K562 (cell line): ENCODE measurements at places on chromosomes 2 and 18.

DNA sequence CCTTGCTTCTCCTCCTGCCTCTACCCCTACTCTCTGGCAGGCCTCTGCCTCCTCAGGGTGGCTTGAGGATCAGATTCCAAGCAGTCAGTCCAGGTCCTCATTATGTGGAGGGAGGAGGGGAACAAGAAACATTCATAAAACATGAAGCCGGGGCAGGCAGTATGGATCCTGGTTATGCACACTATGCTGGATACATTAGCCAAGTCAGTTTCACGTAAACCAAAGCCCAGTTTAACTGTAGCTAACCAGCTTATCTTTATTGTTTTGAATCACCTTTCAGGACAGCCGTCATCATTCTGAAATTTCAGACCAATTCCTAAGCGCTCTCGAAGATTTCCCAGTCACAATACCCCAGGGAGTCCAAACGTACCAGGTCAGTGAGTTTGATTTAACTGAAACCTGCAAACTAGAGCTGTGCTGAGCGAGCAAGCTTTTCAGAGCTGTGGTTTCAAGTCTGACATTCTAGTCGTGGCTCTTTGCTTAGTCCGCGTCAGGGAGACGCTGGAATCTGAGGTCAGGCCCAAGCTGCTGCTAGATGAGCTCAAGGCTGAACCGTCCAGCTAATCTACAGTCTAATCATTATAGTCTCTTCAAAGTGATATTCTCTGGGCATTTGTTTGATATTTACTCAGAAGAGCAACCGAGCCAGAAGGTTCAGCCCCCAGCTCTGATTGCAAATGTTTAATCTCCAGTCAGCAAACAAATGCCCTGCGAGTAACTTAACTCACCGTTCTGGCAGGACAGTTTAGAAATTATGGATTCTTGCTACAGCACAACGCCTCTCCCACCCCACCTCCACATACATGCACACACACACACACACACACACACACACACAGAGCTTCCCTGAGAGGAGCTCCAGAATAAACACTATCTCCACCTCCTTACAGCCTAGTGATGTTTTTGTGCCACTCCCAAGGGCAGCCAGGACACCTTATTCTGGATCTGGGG is 63.8 kb upstream of the BZW1 start:
- no peak for DNase-seq
- H3K4me1 ChIP-seq = peaks cover 5% of the 10 kb centered on the region; the same call in 1 of the 3 replicates

DNA sequence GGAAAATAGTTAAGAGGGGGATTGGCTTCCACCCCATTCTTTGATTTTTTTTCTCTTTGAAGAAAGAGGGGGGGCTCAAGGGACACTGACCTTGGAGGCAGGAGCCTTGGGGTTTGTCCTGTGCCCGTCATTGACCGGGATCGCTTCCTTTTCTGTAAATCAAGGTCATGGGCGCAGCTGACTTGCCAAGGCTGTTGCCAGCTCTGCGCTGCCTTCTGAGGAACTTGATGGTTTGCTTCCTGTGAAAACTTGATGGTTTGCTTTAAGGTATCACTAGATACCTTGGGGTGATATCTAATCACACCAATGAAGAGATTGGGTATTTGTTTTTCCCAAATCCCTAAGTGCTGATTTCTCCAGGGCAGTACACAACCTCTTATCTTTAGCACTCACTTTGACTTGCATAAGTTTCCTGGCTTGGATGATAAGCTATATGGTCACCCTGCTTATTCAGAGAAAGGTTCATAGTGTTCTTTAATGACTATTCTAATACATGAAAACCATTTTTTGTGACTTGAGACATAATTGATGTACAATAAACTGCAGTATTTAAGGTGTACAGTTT is 56.0 kb downstream of the DGKD start:
- peaks cover 3% of the 10 kb centered on the region; the same call in 1 of the 3 replicates for H3K36me3 ChIP-seq
- H3K27me3 ChIP-seq = no peaks in the 10 kb centered on the region
- no peak for DNase-seq
- H3K4me1 ChIP-seq = peaks cover 7% of the 10 kb centered on the region; the same call in 1 of the 2 replicates
- no peak overlapping the region for H3K27ac ChIP-seq
- no peak overlapping the region for H3K4me3 ChIP-seq

DNA sequence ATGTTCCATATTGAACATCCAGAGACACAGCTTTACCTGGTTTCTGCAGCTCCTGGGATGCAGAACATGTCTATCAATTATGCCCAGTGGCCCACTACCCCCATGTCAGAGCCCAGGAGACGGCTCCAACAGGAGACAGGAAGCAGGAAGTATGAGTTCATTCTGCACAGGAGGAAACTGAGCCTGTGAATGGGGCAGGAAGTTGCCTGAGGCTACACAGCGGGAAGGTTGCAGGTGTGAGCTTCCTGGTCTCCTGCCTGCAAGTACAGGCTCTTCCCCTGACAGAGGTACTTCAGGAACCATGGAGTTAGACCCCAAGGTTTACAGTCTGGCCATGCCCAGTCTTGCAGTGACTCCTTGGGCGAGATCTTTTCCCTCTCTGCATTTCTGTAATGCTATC is 2.8 kb upstream of the BOK start:
- no peak overlapping the region for H3K4me3 ChIP-seq
- H3K27ac ChIP-seq = no peak overlapping the region
- no peaks in the 10 kb centered on the region for H3K36me3 ChIP-seq

DNA sequence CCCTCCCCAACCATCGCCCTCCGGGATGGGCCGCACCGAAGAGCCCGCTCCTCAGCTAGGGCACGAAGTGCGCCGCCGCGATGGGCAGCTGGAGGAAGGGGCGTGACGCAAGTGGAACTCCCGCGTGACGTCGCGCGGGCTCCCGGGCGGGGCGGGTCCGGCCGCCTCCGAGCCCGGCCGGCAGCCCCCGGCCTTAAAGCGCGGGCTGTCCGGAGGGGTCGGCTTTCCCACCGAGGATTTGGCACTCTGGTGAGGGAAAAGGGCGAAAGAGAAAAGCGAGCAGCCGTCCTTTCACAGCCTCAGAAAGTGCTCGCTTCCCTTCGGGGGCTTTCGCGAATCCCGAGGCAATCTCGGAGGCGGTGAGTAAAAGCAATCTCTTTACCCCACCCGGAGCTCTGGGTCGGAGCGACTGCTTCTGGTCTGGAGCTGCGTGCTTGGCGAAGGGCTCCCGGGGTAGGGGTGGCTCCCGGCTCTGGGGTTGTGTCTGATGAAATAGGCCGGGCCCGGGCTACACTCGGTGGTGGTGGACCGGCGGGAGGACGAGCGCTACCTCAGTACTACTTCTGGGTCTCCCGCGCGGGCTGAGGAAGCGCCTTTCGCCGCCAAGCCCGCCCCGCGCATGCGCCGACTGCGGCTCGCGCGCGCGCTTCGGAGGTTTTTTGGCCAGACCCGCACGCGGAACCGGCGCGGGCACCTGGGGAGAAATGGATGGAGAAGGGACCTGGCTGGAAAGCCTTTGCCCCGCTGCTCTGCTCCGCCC is at the start of gene RBBP8:
Gene RBBP8, plus strand, starts transcription at position 123 of the 760 bp plus-strand sequence. CDS start 3,524 bp downstream, outside the sequence.
- H3K36me3 ChIP-seq = peaks cover 20% of the 10 kb centered on the region
- H3K4me1 ChIP-seq = peaks cover 5% of the 10 kb centered on the region; the same call in 2 of the 3 replicates
- H3K27ac ChIP-seq = peak within 1 kb of the TSS; percentile 86
- no peaks in the 10 kb centered on the region for H3K27me3 ChIP-seq

DNA sequence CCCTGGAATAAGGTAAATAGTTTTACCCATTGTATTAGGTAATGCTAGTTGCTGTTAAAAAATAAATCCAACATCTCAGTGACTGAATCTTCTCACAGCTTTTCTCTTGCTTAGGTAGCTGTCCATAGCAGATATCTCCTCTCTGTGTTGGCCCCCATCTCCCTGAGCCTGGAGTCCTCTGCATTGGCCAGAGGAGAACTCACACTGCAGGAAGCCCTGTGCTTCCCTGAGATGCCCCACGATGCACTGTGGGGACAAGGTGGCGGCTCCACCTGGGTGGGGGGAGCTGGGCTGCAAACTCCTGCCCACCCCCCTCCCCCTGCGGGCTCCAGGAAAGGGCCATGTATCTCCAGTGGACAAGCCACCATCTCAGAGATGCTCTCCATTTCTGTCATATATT is 80.4 kb upstream of the SALL3 start:
- no peak overlapping the region for H3K27ac ChIP-seq
- no peaks in the 10 kb centered on the region for H3K36me3 ChIP-seq
- no peak overlapping the region for H3K4me3 ChIP-seq
- H3K4me1 ChIP-seq = no peaks in the 10 kb centered on the region

- H3K27me3 ChIP-seq = no peaks in the 10 kb centered on the region; the same call in 2 of the 3 replicates
- H3K4me1 ChIP-seq = no peaks in the 10 kb centered on the region
- H3K27ac ChIP-seq = no peak overlapping the region
- no peak overlapping the region for H3K4me3 ChIP-seq
- DNase-seq = no peak
Observed at GRCh38 chr18:63301434-63301833, 18.1 kb downstream of the BCL2 start.

- H3K36me3 ChIP-seq = no peaks in the 10 kb centered on the region
- no peaks in the 10 kb centered on the region; the same call in 1 of the 2 replicates for H3K4me1 ChIP-seq
- no peak for DNase-seq
- no peak overlapping the region for H3K4me3 ChIP-seq
- peaks cover 50% of the 10 kb centered on the region for H3K27me3 ChIP-seq
Observed at GRCh38 chr2:70330476-70330875, 28.6 kb upstream of the FAM136A start.

DNA sequence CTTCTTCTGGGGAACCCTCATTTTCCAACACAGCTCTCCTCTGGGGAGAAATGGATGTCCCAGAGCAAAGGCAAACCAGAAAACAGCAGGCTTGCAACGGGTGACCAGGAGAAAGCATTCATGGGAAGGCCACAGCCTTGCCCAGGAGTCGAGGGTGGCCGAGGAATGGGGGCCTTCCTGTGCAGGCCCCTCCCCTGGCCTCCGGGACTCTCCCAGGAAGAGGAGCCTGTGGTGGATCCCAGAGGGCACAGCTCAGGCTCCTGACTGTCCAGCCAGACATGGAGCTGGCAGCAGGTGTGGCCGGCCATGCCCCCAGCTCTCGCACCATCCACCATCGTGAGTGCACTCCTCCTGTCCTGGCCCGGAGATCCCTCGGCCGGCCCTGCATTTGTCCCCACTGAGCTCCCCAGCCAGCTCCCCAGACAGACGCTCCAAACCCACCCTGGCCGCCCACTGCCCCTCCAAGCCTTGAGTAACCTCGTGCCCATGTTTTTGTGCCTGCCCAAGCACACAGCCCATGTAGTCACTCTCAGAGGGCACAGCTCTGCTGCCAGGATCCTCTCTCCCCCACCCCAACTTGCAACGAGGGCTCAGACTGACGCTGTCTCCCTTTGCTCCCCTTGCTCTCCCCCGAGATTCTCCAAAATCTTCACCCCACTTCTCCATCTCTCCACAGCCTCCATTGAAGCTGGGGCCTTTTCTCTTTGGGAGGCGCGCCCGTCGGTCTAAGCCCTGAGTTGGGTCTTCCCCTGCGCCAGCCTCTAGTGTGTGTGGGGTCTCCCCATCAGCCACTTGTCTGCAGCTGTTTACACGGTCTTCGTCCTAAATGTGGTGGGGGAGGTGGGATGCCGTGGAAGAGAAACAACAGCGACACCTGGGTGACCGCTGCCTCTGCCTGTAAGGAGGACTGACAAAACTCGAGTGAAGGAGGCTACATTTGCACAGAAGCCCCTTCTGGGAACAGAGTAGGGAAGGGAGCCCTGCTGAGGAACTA is 9.8 kb downstream of the PRLH start:
- DNase-seq = no peak
- H3K4me3 ChIP-seq = no peak overlapping the region
- peaks cover 58% of the 10 kb centered on the region for H3K27me3 ChIP-seq
- no peaks in the 10 kb centered on the region for H3K36me3 ChIP-seq
- peaks cover 3% of the 10 kb centered on the region; the same call in 1 of the 2 replicates for H3K4me1 ChIP-seq

- H3K4me3 ChIP-seq = no peak overlapping the region
- H3K36me3 ChIP-seq = peaks cover 27% of the 10 kb centered on the region
- no peak overlapping the region for H3K27ac ChIP-seq
- peaks cover 4% of the 10 kb centered on the region; the same call in 1 of the 3 replicates for H3K4me1 ChIP-seq
- peak; percentile 7 for DNase-seq
Observed at GRCh38 chr2:230459216-230459615, 43.2 kb downstream of the SP100 start.

- H3K4me3 ChIP-seq = no peak overlapping the region
- no peaks in the 10 kb centered on the region for H3K4me1 ChIP-seq
Observed at GRCh38 chr2:119446037-119446436, 14.4 kb downstream of the TMEM37 start.

- DNase-seq = no peak
- no peaks in the 10 kb centered on the region for H3K4me1 ChIP-seq
- H3K36me3 ChIP-seq = no peaks in the 10 kb centered on the region
- no peak overlapping the region for H3K4me3 ChIP-seq
- no peaks in the 10 kb centered on the region for H3K27me3 ChIP-seq
Observed at GRCh38 chr18:44517136-44517535, 163.6 kb upstream of the SETBP1 start.

DNA sequence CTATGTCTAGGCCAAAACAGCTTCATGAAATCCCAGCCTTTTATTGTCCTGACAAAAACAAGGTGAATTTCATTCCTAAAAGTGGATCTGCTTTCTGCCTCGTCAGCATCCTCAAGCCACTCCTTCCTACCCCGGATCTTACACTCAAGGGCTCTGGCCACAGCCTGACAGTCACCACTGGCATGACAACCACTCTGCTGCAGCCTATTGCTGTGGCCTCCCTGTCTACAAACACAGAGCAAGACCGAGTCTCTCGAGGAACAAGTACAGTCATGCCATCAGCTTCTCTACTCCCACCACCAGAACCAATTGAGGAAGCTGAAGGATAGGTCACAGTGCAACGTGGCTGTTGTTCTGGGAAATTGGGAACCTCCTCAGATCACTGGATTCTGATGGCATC is 106.1 kb downstream of the ICA1L start:
- H3K4me3 ChIP-seq = no peak overlapping the region
- H3K27me3 ChIP-seq = no peaks in the 10 kb centered on the region
- peaks cover 7% of the 10 kb centered on the region; the same call in 1 of the 3 replicates for H3K36me3 ChIP-seq
- H3K27ac ChIP-seq = no peak overlapping the region

- H3K27me3 ChIP-seq = peaks cover 68% of the 10 kb centered on the region
- H3K4me1 ChIP-seq = no peaks in the 10 kb centered on the region
- H3K4me3 ChIP-seq = no peak overlapping the region
- no peaks in the 10 kb centered on the region for H3K36me3 ChIP-seq
Observed at GRCh38 chr2:10982931-10983701, 71.4 kb downstream of the KCNF1 start.

- H3K27me3 ChIP-seq = no peaks in the 10 kb centered on the region
- H3K36me3 ChIP-seq = no peaks in the 10 kb centered on the region
Observed at GRCh38 chr18:42274488-42275137, 319.6 kb downstream of the PIK3C3 start.

DNA sequence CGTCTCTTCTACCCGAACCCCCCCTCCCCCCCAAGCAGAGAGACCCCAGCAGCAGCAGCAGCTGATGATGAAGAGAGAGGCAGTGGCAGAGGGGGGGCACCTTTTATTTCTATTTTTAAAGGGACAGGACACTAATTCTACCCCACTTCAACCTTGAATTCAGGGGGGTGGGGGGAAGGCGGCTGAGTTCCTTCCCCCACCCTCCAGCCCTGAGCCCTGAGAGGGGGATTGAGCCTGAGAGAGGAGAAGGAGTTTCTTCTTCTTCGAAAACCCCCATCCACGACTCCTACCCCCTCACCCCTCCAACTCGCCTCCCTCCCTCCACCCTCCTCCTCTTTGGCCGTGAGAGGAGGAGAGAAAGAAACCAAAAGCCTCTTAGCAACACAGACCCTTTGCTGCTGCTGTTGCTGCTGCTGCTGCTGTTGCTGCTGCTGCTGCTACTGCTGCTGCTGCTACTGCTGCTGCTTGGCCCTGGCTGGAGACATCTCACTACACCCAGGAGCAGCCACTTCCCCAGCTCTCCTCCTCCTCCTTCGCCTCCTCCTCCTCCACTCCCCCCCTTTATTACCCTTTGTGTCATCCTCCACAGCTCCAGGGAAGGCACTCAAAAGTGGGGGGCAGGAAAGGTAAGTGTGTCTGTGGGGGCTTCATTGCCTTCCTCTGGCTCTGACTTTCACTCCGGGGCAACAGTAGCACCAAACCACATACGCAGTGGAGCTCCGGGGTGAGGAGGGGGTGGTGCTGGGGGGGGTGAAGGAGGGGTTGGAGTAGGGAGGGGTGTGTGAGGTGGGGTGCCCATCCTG is at the start of gene MBD5:
Gene MBD5, plus strand, starts transcription at position 33 of the 803 bp plus-strand sequence.
- H3K36me3 ChIP-seq = peaks cover 3% of the 10 kb centered on the region; the same call in 1 of the 3 replicates
- H3K27ac ChIP-seq = peak within 1 kb of the TSS; percentile 89
- peak within 1 kb of the TSS; percentile 82 for H3K4me3 ChIP-seq
- no peaks in the 10 kb centered on the region for H3K27me3 ChIP-seq
- no peak for DNase-seq
